Fibroblast of skin of left quadriceps (primary cell): ENCODE measurements at places on chromosomes 1 and 21.

- no peak for DNase-seq
Observed at GRCh38 chr1:230365723-230366307, 60.3 kb downstream of the PGBD5 start.

- no peak for DNase-seq
Observed at GRCh38 chr1:76124196-76124595, 49.6 kb downstream of the ST6GALNAC3 start.

GRCh38 chr1:181178241-181178879, 89.9 kb downstream of the IER5 start:
- no peak for DNase-seq

DNA sequence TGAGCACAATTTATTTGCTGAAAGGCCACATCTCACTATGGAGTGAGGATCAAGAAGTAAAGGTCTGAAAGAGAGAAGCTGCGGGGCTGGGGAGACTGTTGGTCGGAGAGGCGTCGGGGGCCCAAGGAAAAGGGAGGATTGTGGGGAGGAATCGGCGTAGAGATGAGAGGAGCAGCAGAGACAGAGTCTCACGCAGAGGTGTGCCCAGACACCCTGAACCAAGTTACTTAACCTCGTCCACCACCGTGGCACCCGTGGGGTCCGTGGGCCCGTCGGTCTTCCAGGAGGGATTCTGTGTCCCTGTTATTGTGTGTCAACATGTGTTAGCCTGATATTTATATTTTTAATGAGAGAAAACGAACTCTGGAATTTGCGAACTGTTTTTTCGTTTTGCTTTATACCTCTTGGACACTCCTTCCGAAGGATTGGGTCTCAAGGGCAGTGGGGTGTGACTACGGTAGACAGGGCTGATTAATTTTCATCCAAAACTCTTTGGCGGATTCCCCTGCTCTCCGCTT, 3.8 kb upstream of the NBPF1 start:
- no peak for DNase-seq

DNA sequence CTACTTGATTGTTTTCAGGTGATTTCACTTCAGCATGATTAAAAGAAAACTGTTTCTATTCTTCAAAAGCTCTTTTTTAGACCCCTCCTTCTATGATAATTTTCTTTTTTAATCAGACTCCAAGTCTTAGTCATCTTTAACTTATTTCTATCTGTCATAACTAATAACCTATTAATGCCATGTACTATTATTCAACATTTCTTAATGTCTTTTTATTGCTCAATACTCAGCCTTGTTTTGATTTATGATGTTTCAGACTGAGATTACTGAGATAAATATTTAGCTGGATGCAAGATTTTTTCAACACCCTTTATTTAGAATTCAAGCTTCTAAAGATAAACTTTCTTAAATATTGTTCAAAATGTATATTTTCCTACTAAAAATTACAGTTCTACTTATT, 53.6 kb downstream of the ATP6V1G3 start:
- no peak for DNase-seq

DNA sequence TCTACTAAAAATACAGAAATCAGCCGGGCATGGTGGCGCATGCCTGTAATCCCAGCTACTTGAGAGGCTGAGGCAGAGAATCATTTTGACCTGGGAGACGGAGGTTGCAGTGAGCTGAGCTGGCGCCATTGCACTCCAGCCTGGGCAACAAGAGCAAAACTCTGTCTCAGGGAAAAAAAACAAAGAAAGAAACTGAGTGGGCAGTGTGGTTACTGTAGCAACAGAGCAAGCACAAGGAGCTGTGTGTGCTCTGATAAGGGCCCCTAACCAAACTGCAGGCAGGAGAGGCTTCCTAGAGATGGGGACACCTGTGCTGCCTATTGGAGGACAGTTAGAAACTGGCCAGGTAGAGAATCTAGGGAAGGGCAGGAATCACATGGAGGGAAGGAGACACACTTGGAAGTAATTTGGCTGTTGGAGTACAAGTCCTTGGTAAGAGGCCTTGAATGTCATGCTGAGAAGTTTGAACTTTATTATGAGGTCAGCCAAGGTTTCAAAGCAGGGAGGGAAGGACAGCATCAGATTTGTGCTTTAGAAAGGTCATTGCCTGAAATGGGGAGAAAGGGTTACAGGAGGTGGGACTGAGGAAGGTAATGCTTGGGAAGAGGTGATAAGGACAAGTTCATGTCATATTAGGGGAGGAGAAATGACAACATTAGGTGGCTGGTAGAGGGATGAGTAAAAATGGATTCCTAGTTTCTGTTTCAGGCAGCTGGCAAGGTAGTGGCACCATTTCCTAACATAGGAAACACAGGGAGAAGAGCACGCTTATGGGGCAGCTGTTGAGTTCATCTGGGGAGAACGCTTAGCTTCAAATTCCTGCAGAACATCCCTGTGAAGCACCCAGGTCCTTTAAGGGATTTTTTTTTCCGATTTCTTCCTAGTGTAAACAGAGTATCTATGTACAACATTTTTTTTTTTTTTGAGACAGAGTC, 69.2 kb upstream of the ARTN start:
- no peak for DNase-seq
